Endothelial cell of umbilical vein (primary cell): ENCODE measurements at places on chromosomes 7 and 10. TPM values are rescaled to one million over a fixed set of nuclear protein-coding genes. Genes with fewer than 3 reads are reported as not detected.

Gene IFIT1B
- not detected in 2 replicates for total RNA-seq

GRCh38 chr10:64555666-64556065 is 1034.5 kb downstream of the REEP3 start:
- no peak for DNase-seq

GRCh38 chr7:94160719-94161435 is 156.7 kb upstream of the BET1 start:
- DNase-seq = no peak

DNA sequence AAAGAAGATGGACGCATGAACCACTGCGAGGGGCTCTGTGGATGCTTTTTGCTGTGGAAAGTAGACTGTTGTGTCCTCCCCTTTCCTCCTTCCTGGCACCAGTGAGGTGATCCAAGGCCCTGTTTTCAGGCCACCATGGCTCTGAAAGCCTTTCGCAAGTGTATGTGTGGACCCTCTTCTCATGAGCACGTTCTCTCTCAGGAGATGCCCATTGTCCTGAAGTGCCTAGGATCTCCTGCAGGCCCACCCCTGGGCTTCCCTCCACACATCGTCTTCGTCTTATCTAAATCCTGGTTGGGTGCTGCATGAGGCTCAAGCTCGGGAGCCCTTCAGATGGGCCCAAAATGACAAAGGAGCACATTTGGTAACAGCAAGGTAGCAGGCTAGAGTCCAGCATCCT is 188.2 kb downstream of the PTPN20 start:
- DNase-seq = no peak

Gene PNLIPRP3
- not detected in 2 replicates for total RNA-seq

- DNase-seq = no peak
Measured at GRCh38 chr7:12031186-12031585, 179.9 kb upstream of the TMEM106B start.

Gene HGF
- total RNA-seq = 0.15 and 0.35 TPM in 2 replicates

- DNase-seq = peak; percentile 66
Measured at GRCh38 chr10:5975641-5976473, 1.5 kb downstream of the IL15RA start.

GRCh38 chr10:123069246-123069986 is 60.6 kb downstream of the ACADSB start:
- DNase-seq = no peak

DNA sequence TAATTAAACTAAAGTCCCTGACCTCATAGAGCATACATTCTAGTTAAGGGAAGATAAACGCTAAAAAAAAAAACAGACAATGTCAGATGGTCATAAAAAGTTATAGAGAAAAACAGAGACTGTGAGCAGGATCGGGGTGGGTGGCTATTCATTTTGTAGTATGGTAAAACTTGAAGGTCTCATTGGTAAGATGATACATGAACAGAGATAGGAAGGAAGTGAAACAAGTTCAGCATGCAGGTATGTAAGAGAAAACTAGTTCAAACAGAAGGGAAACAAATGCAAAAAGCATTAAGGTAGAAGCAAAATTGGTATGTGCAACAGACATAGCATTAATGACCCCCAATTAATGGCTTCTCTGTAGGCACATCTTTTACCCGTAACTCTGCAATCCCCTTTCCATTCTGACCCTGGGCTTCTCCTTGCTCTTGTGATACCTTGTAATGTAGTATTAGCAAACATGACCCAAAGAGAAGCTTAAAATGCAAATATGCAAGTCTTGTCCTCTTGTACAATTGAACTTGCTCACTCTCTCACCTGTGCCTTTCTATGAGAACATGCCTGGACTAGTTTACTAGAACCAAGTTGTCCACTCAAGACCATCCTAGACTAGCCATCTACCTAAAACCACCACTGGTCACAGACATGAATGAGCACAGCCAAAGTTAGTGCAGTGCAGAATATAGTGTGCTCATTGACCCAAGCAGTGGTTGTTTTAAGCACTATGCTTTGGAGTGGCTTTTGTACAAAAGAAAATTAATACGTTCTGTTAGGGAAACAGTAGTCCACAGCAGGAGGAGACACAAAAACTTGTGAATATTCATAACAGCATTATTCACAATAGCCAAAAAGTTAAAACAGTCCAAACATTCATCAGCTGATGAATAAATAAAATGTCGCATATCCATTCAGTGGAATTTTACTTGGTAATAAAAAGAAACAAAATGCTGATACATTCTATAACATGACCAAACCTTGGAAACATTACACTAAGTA is 57.0 kb downstream of the BRAF start:
- no peak for DNase-seq

Gene MGAM2
- total RNA-seq = not detected in 2 replicates

- no peak for DNase-seq
Measured at GRCh38 chr7:54556121-54556520, 13.9 kb downstream of the VSTM2A start.
